ENCODE measurements at places on chromosomes 3 and 15.

DNA sequence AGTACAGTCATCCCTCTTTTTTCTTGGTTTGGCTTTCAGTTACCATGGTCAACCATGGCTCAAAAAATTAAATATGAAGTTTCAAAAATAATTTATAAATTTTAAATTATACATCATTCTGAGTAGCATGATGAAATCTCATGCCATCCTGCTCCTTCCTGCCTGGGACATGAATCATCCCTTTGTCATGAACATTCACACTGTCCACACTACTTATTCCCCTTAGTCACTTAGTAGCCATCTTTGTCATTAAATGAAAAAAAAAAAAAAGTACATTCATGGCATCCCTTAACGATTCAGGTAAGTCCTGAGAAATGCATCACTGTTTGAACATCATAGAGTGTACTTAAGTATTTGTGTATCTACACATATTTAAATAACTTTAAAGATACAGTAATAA, 1046.3 kb downstream of the ROBO2 start:
- no peak for DNase-seq

DNA sequence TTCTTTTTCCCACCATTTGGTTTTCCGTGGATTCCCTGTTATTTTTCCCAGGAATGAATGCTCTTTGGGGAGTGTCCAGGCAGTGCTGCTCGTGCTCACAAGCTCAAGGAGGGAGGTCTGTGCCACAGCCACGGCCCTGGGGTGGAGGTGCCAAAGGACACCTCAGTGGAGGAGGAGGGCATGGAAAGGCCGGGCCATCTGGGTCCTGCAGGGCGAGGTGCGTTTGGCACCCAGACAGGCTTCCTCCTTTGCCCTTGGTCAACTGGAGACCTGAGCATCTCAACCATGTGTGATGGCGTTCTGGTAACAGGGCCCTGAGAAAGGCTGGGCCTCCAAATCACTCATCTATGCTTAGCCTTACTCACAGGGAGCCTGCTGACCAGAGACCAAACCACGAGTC, 25.4 kb downstream of the KY start:
- no peak for DNase-seq

DNA sequence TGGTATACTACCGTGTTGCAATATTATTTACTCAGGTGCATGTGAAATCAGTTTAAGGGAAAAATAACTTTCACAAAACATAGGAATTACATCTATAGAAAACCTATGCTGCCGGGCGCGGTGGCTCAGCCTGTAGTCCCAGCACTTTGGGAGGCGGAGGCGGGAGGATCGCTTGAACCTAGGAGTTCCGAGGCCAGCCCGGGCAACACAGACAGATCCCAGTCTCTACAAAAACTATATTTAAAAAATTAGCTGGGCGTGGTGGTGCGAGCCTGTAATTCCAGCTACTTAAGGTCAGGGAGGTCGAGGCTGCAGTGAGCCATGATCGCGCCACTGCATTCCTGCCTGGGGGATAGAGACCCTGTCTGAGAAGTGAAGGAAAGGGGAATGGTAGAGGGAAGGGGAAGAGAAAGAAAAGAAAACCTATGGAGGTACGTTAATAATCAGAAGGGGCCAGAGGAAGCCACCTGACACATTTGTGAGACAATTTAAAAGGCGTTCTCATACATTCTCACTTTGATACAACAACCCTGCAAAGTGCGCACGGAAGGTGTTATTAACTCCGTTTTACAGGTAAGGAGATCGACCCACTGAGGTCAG, 456 bp upstream of the TMEM62 start:
- DNase-seq, result no peak

GRCh38 chr15:33150971-33151370, 43.5 kb downstream of the FMN1 start:
- DNase-seq, result no peak

- peak; percentile 60 for DNase-seq
Observed at GRCh38 chr3:46538803-46539442, 27.2 kb downstream of the LRRC2 start.

DNA sequence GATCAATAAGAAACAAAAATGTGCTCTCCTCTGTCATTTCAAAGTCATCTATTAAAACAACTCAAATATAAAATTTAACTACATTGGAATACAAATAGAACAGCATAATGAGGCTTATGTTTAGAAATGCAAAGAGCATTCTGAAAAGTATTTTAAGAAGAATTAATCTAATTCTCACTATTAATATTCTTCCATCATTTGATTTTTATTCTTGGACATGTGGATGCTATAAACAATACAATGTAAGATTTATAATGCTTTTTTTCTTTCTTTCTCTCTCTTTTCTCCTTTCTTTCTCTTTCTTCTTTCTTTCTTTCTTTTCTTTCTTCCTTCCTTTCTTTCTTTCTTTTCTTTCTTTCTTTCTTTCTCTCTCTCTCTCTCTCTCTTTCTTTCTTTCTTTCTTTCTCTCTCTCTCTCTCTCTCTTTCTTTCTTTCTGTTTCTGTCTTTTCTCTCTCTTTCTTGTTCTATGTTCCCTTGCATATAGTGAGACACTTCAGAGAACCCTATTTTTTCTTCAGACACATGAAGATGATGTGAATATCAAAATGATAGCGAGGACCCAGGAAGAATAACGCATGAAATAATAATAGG, 32.6 kb upstream of the MEIS2 start:
- DNase-seq, result no peak

DNA sequence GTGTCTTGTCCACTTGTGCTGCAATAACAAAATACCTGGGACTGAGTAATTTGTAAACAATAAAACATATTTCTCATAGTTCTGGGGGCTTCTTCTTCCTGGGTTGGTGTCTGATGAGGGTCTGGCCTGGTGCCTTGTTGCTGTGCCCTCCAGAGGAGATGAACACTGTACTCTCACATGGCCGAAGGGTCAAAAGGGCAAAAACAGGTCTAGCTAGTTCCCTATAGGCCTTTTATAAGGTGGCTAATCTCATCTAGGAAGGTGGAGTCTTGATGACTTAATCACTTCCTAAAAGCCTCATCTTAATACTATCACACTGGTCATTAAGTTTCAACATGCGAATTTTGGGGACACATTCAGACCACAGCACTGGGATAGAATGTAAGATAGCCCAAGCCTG, 228.4 kb downstream of the TLE3 start:
- no peak for DNase-seq

DNA sequence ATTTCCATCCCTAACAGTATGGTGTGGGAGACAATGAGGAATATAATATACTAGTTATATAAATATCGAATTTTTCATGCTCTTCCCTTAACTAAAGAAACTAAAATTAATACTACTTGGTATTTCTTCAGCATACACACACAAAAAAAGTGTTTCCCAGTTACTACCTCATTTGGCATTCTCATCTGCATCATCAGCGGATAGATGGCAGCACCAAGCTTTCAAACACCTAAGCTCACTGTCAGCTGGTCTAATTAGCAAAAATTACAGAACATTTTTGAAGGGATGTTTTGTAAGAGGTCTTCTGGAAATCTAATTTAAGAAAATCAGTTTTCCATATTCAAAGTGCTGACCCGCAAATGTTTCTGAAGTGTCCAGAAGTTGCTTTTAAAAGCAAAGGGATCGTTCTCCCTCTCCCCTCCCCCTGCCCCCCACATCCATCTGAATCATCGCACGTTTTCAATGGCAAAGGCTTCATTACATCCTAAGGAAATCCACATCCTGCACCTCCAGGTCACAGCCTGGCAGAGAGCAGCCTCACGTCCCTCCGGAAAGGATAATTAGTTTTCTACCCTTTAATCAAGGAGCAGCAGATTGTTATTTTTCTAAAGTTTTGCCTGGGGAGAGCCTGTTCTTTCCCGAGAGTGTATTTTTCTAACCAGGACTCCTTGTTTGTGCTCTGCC, 86.1 kb upstream of the SPATA12 start:
- DNase-seq, result no peak

GRCh38 chr3:171733561-171733960, 76.7 kb downstream of the PLD1 start:
- no peak for DNase-seq

GRCh38 chr15:23828786-23829185, 141.7 kb upstream of the NDN start:
- DNase-seq, result no peak

- DNase-seq, result no peak
Observed at GRCh38 chr3:133853925-133854227, 41.8 kb downstream of the RAB6B start.

- DNase-seq, result no peak
Observed at GRCh38 chr3:56867671-56868070, 65.9 kb upstream of the ARHGEF3 start.

- no peak for DNase-seq
Observed at GRCh38 chr3:149464542-149465328, 9.8 kb upstream of the TM4SF4 start.

DNA sequence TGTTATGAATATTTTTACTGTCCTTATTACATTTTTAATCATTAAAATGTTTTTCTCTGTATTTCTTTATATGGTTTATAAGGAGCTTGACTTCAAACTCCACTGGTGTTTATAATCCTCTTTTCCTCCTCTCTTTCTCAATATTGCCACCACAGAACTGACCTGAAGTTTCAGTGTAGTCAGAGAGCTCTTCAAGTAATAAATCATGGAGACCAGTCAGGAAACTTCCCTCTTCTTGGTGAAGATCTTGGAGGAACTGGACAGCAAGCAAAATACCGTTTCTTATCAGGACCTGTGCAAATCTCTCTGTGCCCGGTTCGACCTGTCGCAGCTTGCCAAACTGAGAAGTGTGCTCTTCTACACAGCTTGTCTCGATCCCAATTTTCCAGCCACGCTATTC, 23.8 kb downstream of the MINAR1 start:
- DNase-seq, result no peak

- peak; percentile 42 for DNase-seq
Observed at GRCh38 chr15:83559310-83559966, 94.5 kb upstream of the ADAMTSL3 start.

- peak; percentile 82 for DNase-seq
Observed at GRCh38 chr15:40340038-40340739, 550 bp downstream of the CCDC9B start.

DNA sequence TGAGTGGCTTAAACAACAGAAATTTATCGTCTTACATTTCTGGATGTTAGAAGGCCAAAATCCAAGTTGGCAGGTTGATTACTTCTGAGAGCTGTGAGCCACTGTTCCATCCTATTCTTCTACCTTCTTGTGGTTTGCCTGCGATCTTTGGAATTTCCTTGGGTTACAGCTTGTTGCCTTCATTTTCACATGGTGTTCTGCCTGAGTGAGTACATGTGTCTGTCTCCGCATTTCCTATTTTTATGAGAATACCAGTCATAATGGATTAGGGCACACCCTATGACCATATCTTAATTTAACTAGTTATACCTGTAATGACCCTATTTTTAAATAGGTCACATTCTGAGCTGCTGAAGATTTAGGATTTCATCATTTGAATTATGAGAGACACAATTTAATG, 294.3 kb downstream of the CNTN4 start:
- no peak for DNase-seq

- DNase-seq, result no peak
Observed at GRCh38 chr15:58501636-58502188, 69.9 kb downstream of the LIPC start.

- DNase-seq, result no peak
Observed at GRCh38 chr3:194187233-194187944, 51.4 kb downstream of the HES1 start.

DNA sequence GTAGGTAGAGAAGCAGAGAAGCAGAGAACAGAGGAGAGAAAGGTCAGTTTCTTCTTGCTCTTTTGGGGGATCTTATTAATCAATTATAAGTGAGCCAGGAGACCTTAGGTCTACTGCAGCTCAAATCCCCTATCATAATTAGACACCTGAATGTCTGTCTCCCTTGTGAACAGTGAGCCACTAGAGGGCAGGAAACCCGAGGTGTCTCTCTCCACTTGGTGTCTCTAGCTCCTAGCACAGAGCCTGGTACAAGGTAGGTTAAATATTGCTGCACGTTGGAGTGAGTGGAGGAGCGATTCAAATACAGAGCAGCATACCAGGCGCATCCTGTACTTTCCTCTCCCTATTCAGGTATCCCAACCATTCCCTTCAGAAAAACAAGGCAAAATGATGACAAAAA, 2.0 kb upstream of the ST8SIA2 start:
- DNase-seq, result no peak

DNA sequence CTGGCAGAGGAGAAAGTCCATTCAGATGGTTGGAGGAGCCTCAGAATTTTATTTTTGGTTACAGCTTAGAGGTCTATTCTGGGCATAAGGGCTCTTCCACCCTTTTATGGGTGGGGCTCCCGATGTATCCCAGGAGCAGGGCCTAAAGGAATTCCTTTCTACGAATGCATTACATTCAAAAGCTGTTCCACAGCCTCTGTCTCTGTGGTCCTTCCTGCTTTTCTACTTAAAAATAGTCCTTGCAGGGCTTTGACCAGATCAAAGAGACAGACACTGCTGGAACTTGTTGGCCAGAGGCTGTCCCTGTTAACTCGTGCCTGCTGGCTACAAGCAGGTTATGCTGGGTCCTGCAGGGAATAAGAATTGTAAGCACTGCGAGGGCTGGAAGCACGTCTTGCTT, 14.4 kb upstream of the NOX5 start:
- DNase-seq, result no peak

- DNase-seq, result no peak
Observed at GRCh38 chr3:128698211-128699047, 27.6 kb upstream of the RAB7A start.

DNA sequence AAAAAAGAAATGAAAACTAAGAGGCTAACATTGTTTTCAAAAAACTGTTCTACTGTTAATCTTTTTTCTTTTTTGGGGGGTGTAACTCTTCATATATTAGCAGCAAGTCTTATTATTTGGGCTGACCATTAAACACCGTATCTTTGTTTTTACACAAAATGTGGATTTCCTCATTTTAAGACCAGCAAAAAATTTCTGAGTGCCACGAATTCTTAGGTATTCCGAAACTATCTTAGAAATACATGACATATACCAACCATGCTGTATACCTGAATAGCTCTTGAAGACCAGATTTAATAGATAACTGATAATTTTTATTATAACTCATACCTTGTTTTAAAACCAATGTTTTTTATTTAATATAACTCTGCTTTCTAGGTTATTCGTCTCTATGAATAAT, 620 bp upstream of the TTC23 start:
- DNase-seq, result no peak

- no peak for DNase-seq
Observed at GRCh38 chr3:119195911-119196310, 22.5 kb downstream of the UPK1B start.

DNA sequence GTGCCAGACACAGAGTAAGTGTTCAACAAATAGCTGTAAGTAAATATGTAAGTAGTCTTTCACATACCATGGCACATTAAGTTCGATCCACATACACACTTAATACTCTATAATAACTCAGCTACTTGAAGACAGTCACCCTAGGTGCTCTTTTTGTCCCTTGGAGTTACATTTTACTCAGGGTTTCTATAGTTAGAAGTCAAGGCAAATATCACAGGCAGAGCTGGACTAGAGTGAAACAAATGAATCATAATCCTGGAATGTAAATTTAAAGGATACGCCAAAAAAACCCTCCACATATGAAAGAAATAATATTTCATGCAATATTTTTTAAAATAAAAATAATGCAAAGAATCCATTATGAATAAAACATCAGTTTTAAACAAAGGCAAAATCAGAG, 461.8 kb downstream of the MAGI1 start:
- no peak for DNase-seq

- DNase-seq, result no peak
Observed at GRCh38 chr3:49868862-49869466, 742 bp downstream of the CAMKV start.

Measured in GM04504 (cell line).